ENCODE measurements at places on chromosomes 6 and 20. TPM values are rescaled to one million over a fixed set of nuclear protein-coding genes. Genes with fewer than 3 reads are reported as not detected.
A peak's percentile ranks its signal among the peaks of the same experiment; 100 is the strongest.

The STX11 gene
- polyA plus RNA-seq, result 0.15 TPM

The TCFL5 gene
- 10.1 TPM for polyA plus RNA-seq

The AIF1 gene
- not detected for polyA plus RNA-seq

The SLC26A8 gene
- not detected for polyA plus RNA-seq

The DDO gene
- 1.3 TPM for polyA plus RNA-seq

The MTFR2 gene
- 9.2 TPM for polyA plus RNA-seq

DNA sequence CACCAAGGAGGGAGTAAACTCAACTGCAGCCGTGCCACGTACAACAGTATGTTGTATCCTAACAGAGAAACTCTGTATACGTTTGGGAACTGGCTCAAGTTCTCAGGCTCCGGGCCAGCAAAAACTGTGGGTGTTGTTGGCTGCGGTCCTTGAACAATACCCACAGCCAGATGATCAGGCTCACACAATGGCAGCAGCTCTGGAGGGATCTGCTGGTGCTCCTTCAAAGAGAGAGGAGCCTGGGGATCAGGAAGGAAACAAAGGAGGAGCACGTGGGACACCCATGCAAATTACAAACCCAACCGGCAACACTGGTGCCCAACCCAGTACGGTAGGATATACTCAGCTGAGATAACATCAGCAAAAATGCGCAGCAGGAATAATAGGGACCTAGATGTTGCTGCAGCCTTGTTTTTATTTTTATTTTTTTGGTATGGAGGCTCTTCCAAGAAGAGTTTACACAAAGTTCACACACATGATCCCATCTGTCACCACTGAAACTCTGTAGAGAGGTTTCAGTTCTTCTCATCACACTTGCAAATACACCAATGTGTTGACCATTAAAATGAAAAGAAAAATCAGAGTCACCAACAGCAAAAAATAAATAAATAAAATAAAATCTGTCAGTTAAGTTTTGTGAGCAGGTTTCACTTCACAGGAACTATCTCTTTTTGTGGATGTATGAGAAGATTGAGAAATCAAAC is 41.2 kb upstream of the PDE10A start:
- H3K36me3 ChIP-seq, result no peaks in the 10 kb centered on the region
- no peak overlapping the region for H3K4me3 ChIP-seq
- DNase-seq, result no peak
- H3K27me3 ChIP-seq, result no peaks in the 10 kb centered on the region

DNA sequence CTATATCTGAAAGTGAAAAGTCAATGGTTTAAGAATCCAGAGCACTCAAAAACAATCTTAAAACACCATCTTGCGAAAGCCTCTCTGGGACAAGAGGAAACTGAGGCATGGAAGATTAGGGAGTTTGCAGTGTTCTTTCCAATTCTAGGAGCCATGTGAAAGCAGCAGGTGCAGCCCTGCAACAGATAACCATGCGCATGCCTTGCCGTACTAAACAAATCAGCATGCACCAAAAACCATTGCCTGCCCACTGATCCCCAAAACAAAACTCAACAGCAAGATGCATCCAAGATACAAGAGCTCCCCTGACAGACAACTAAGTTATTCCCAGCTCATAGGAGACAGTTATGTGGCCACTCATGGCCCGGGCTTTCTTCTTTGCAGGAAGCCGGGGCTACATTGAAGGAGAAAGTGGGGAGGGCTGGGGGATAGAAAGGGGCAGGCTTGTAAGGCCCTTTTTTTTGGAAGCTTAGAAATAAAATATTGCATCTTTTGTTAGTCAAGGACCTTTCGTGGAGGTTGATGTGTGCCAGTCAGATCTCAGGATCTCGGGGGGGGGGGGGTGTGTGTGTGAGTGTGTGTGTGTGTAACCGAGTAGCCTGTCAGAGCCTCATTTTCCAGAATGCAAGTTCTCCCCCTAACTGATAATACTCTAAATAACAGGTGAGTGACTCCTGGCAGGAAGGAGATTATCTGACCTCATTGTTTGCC is 178.4 kb downstream of the MBOAT1 start:
- H3K4me1 ChIP-seq, result no peaks in the 10 kb centered on the region
- no peak for DNase-seq
- peaks cover 17% of the 10 kb centered on the region for H3K27me3 ChIP-seq
- no peak overlapping the region for H3K4me3 ChIP-seq
- no peak overlapping the region for H3K27ac ChIP-seq

DNA sequence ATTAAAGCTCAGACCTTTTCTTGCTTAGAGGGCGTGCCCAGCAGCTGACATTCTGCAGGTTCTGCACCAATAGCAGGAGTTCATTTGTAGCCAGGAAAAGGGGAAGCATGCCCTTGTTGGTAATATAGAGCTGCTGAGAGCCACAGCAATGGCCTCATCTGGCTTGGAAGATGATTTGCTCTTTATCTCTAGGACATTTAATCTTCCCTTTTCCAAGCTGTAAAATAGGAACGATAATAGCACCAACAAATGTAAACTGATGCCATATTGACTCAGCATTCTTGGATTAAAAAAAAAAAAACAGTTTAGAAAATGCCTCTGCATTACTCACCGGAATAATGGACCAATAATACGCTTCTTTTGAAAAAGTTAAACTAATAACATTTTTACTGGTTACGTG is 93.4 kb upstream of the SLC2A12 start:
- no peaks in the 10 kb centered on the region for H3K36me3 ChIP-seq
- no peak overlapping the region for H3K27ac ChIP-seq
- DNase-seq, result no peak
- no peak overlapping the region for H3K4me3 ChIP-seq

GRCh38 chr6:90502381-90502780 is 84.5 kb downstream of the MAP3K7 start:
- no peak overlapping the region for H3K4me3 ChIP-seq
- no peak overlapping the region for H3K27ac ChIP-seq
- DNase-seq, result no peak
- peaks cover 6% of the 10 kb centered on the region for H3K4me1 ChIP-seq
- H3K27me3 ChIP-seq, result no peaks in the 10 kb centered on the region

GRCh38 chr20:44733341-44734069 is 12.2 kb upstream of the KCNK15 start:
- no peak overlapping the region for H3K4me3 ChIP-seq
- no peaks in the 10 kb centered on the region for H3K36me3 ChIP-seq
- DNase-seq, result peak; percentile 71
- no peak overlapping the region for H3K27ac ChIP-seq
- H3K27me3 ChIP-seq, result no peaks in the 10 kb centered on the region

DNA sequence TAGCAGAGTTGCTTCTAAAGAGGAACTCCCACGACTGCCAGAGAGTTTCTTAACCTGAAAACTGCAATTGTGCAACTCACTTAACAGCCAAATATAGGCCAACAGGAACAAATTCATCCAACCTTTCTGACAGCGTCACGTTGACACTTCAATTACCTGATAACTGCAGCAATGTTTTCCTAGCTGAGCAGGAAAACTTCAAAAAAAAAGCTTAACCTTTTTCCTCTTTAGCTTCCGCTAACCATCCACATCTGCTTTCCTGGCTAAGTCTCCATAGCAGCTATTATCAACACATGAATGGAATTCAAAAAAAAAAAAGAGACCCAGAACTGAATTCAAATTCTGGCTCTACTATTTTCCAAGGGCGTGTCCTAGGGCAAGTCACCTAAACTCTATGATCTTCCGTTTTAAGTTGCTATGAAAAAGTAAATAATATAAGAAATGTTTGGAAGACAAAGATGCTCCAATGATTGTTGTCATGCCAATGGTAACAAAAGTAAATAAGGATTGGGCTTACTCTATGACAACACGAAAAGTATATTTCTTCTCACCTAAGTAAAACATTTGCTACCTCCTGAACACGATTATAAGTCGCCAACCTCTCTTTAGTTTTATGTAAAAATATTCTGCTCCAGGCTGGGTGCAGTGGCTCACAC is 524.6 kb upstream of the JARID2 start:
- H3K36me3 ChIP-seq, result no peaks in the 10 kb centered on the region
- H3K4me1 ChIP-seq, result no peaks in the 10 kb centered on the region
- DNase-seq, result no peak
- no peak overlapping the region for H3K27ac ChIP-seq

- no peak for DNase-seq
- H3K36me3 ChIP-seq, result peaks cover 12% of the 10 kb centered on the region
- H3K27ac ChIP-seq, result no peak overlapping the region
- H3K4me1 ChIP-seq, result peaks cover 14% of the 10 kb centered on the region
Observed at GRCh38 chr6:35248300-35248699, 11.2 kb upstream of the ZNF76 start.

GRCh38 chr6:10951675-10952282 is 64.9 kb downstream of the SYCP2L start:
- H3K27ac ChIP-seq, result no peak overlapping the region
- DNase-seq, result peak; percentile 39
- no peak overlapping the region for H3K4me3 ChIP-seq
- H3K4me1 ChIP-seq, result no peaks in the 10 kb centered on the region
- no peaks in the 10 kb centered on the region for H3K27me3 ChIP-seq

- H3K27me3 ChIP-seq, result no peaks in the 10 kb centered on the region
- H3K4me3 ChIP-seq, result no peak overlapping the region
- DNase-seq, result no peak
- no peak overlapping the region for H3K27ac ChIP-seq
- no peaks in the 10 kb centered on the region for H3K36me3 ChIP-seq
- H3K4me1 ChIP-seq, result no peaks in the 10 kb centered on the region
Observed at GRCh38 chr20:2602046-2602735, 50.2 kb upstream of the NOP56 start.

- no peak overlapping the region for H3K27ac ChIP-seq
- H3K27me3 ChIP-seq, result no peaks in the 10 kb centered on the region
- H3K36me3 ChIP-seq, result no peaks in the 10 kb centered on the region
- no peak for DNase-seq
- no peak overlapping the region for H3K4me3 ChIP-seq
Observed at GRCh38 chr6:130178692-130179091, 44.1 kb downstream of the SAMD3 start.

DNA sequence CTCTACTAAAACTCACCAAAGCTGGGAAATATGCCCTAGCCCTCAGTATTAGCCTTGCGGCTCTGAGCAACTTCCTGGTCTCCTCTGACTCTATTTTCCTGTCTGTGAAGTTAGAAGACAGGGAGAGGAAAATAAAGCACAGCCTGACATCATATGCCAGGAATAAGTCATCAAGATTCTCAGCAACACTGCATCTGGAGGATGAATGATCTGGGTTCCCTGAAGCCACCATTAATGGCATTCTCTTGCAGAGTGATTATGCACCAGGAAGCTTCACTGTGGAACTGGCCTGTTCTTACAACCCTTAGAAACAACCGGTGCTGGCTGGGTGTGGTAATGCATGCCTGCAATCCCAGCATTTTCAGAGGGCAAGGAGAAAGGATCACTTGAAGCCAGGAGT is 12.4 kb downstream of the ADGRF5 start:
- H3K27ac ChIP-seq, result no peak overlapping the region
- DNase-seq, result no peak

GRCh38 chr20:2849529-2849928 is 9.0 kb downstream of the VPS16 start:
- H3K27me3 ChIP-seq, result no peaks in the 10 kb centered on the region
- no peak for DNase-seq
- H3K4me1 ChIP-seq, result no peaks in the 10 kb centered on the region
- no peaks in the 10 kb centered on the region for H3K36me3 ChIP-seq
- H3K4me3 ChIP-seq, result no peak overlapping the region

- no peaks in the 10 kb centered on the region for H3K27me3 ChIP-seq
- H3K4me1 ChIP-seq, result no peaks in the 10 kb centered on the region
- no peak overlapping the region for H3K27ac ChIP-seq
- DNase-seq, result no peak
- H3K36me3 ChIP-seq, result no peaks in the 10 kb centered on the region
Observed at GRCh38 chr20:46614503-46614902, 36.8 kb downstream of the SLC13A3 start.

DNA sequence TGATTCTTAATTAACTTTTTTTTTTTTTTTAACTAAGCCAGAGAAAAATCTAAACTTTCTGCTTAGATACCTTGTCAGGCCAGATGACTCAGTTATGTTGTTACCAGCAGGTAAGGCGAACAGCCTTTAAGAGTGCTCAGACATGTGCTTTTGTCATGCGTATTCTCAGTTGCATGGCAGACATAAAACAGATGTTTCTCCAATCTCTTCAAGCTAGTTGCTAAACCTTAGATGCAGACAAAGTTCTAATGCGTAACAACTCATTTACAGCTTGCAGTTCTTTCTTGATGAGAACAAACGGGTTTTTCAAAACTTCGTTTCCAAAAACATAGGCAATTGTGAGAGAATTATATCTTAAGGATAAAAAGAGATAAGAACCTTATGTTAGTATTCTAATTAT is 49.6 kb upstream of the GFRAL start:
- DNase-seq, result no peak
- no peaks in the 10 kb centered on the region for H3K4me1 ChIP-seq
- H3K36me3 ChIP-seq, result no peaks in the 10 kb centered on the region
- no peak overlapping the region for H3K27ac ChIP-seq

- H3K27ac ChIP-seq, result peak overlapping the region; percentile 54
- H3K4me1 ChIP-seq, result peaks cover 51% of the 10 kb centered on the region
- peaks cover 27% of the 10 kb centered on the region for H3K36me3 ChIP-seq
- H3K4me3 ChIP-seq, result peak overlapping the region; percentile 79
- H3K27me3 ChIP-seq, result no peaks in the 10 kb centered on the region
Observed at GRCh38 chr6:33320315-33321181, 3.0 kb upstream of the ZBTB22 start.

DNA sequence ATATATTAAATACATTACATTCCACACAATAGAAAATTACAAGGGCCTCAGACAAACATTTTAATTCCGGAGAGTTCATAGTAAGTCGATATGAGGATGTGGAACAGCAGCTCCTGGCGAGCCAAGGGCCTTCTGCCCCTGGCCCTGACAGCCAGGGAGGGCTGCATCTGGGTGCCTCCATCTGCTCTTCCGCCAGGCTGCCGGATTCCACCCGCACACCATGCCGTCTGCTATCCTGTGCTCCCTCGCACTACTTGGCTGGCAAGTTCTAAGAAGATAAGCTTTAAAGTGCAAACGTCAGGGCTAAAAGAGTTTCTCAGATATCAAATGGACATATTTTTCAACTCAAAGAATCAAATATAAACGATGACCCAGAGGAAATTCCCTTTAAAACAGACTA is 656.3 kb upstream of the NOX3 start:
- H3K27me3 ChIP-seq, result no peaks in the 10 kb centered on the region
- no peak overlapping the region for H3K4me3 ChIP-seq
- no peak overlapping the region for H3K27ac ChIP-seq
- no peak for DNase-seq
- no peaks in the 10 kb centered on the region for H3K4me1 ChIP-seq
- H3K36me3 ChIP-seq, result no peaks in the 10 kb centered on the region

DNA sequence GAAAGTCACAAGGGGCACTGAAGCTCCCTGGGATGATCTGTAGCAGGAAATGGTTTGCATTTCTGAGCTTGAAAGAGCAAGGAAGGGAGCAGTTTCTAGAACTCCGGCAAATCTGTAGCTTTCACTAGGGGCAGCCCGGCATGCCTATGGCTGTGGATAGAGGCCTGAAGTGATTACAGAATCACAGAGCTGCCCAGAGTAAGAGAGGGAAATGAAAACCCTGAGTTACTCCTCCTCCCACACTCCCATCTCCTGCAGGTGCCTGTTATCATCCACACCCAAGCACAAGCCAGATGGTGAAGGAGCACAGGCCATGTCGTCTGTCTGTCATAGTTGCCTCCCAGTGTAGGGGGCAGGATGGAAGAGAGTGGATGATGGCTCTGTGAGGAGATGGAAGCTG is 37.1 kb downstream of the HLA-F start:
- H3K36me3 ChIP-seq, result no peaks in the 10 kb centered on the region
- no peak overlapping the region for H3K27ac ChIP-seq
- H3K4me1 ChIP-seq, result no peaks in the 10 kb centered on the region
- peaks cover 20% of the 10 kb centered on the region for H3K27me3 ChIP-seq
- no peak overlapping the region for H3K4me3 ChIP-seq

GRCh38 chr6:14425805-14426204 is 308.2 kb downstream of the CD83 start:
- H3K27me3 ChIP-seq, result no peaks in the 10 kb centered on the region
- H3K27ac ChIP-seq, result no peak overlapping the region
- no peak overlapping the region for H3K4me3 ChIP-seq
- no peaks in the 10 kb centered on the region for H3K4me1 ChIP-seq
- no peaks in the 10 kb centered on the region for H3K36me3 ChIP-seq
